ENCODE measurements at places on chromosomes 3 and 15.

GRCh38 chr3:42501681-42502428 lies 588 bp upstream of the VIPR1 start:
- DNase-seq, result no peak

DNA sequence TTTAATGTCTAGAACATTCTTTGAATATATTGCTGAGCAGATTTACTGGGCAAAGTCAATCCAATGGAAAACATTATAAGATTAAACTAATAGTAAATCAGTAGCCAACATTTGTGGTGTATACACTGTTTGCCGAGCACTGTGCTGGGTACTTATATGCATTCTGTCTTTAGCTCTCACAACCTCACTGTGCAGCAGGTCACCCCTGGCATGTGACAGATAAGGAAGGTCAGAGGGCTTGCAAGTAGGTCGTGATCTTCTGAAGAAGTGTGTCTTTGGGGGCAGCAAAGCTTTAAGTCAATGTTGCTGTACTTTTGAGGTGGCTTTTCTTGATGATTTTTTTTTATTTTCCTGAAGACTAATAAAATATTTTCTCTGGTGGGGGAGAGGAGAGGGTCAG lies 62.2 kb downstream of the TCAIM start:
- DNase-seq, result no peak

- no peak for DNase-seq
These were observed 229.7 kb upstream of the EIF1B start for GRCh38 chr3:40079847-40080240.

- DNase-seq, result peak; percentile 13
These were observed 315.2 kb downstream of the RORA start for GRCh38 chr15:60913900-60914299.

GRCh38 chr15:65328506-65329287 lies 24.2 kb downstream of the RNU5B-1 start:
- DNase-seq, result no peak

GRCh38 chr15:67105991-67106763 lies 40.8 kb downstream of the SMAD3 start:
- DNase-seq, result no peak

- DNase-seq, result no peak
These were observed 37.6 kb upstream of the TP63 start for GRCh38 chr3:189593581-189593980.

DNA sequence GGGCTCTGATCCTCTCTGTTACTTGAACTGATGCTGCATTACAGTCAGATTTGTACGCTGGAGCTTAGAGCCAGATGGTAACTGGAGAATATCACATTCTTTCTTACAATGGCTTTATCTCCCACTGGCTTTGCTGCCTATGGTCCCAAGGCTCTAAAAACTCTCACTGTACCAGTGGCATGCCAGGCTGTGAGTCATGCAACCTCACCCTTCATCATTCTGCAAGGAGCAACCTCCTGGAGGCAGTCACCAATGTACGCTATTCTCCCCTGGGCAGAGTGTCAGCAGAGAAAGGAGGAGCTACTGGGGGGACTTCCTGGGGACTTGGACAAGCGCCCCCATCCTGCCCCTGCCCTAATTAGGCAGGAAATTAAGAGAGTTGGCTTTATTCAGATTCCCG lies 97.9 kb upstream of the EIF1B start:
- no peak for DNase-seq

GRCh38 chr15:49163678-49164077 lies 6.4 kb upstream of the GALK2 start:
- no peak for DNase-seq

GRCh38 chr3:123365450-123366143 lies 83.3 kb downstream of the ADCY5 start:
- peak; percentile 16 for DNase-seq

GRCh38 chr3:57777774-57778173 lies 21.7 kb downstream of the SLMAP start:
- no peak for DNase-seq

DNA sequence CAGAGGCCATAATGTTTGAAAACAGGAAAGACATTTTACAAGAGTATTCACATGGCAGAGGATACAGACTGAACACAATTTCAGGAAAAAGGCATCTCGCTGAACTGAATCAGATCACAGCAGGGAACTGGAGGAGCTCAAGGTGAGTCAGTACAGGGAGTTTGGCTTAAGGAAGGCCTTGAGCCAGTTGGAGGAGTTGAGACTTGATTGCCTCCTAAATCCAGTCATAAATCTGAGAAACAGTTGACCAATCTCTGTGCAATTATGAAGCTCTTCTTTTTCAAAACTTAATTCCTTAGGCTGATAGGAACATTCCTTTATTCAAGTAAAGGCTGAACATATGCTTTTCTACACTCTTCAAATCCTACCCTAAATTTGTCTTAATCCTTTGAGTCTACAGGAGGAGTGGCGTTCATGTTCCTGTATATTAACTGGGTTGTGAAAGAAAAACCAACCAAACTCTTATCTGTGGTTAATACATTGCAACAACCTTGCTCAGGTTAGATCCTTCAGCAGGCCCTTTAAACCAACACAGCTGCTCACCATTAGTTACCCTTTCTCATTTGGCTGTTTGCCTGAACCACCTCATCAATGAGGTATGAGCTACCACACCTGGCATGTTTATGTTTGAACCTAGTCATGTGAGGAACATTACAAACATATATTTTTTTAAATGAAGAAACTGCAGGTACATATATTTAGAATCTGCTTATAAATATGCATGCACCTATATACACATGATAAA lies 404.1 kb upstream of the ATP11B start:
- peak; percentile 90 for DNase-seq

- DNase-seq, result peak; percentile 40
These were observed 3.5 kb downstream of the MYZAP start for GRCh38 chr15:57595011-57595866.

DNA sequence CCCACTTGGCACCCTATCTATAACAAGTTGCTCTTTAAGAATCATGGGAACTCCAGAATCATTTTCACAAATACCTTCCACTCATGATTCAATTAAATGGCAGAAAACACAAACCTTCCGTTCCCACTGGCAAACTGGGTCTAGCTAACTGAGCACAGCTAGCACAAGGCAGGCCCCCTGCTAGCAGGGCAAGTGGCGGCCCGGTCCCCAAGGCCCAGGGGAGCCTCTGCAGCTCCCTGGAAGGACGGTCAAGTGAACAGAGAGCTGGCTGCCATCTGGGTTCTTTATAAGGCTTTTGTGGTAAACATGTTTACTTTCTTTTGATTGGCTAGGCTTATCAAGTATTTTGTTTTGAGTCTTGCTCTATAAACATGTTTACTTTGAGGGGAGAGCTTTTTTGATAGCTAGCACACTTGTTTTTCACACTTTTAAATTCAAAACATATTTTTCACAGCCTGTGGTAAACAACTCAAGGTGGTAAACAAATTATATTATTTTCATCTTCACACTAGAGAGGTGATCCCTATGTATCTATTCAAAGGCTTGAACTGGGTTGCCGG lies 81.4 kb downstream of the FOXP1 start:
- no peak for DNase-seq

- DNase-seq, result no peak
These were observed 4.8 kb upstream of the CAMP start for GRCh38 chr3:48218537-48218936.

DNA sequence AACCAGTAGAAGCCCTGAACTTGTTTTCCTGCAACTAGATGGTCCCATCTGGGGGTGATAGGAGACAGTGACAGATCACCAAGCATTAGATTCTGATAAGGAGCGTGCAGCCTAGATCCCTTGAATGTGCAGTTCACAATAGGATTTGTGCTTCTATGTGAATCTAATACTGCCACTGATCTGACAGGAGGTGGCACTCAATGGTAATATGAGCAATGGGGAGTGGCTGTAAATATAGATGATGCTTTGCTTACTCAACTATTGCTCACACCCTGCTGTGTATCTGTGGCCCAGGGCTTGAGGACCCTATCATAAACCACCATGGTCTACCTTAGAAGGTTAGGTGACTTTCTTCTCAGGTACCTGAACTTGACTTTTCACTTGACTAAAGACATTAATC lies 417.1 kb upstream of the ARHGEF26 start:
- no peak for DNase-seq

- DNase-seq, result no peak
These were observed 117.9 kb upstream of the UBE2E2 start for GRCh38 chr3:23085261-23085660.

DNA sequence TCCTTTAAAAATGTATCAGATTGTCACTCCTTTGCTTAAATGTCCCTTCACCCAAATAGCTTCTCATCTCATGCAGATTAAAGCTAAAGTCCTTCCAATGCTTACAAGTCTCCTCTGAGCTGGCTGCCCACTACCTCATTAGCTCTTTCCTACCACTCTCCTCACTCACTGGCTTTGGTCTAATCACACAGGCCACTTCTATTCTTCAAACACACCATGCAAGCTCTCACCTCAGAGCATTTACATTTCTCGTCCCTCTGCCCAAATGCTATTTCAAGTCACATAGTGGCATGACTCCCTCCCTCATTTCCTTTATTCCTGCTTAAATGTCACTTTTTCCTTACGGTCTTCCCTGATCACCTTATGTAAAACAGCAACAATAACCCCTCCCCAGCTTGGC lies 110.6 kb upstream of the CMC1 start:
- no peak for DNase-seq

GRCh38 chr15:73677146-73677607 lies 7.0 kb upstream of the CD276 start:
- peak; percentile 31 for DNase-seq

DNA sequence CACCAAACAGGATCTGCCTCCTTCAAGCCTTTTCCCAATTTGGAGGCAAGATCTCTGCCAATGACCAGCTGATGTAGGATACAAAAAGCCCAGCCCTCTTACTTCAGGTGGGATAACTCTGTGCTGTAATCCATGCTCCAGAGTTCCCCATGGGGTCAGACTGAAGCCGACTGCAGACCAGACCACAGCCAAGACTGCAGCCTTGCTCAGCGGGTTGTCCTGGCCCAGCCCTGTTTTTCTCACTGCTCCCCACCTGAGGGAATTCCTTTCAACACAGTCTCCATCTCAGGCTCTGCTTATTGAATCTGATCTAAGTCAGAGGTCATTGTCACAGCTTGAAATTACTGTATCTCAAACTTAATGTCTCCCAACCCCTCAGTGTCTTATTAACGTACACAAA lies 207.0 kb downstream of the MYRIP start:
- DNase-seq, result no peak

DNA sequence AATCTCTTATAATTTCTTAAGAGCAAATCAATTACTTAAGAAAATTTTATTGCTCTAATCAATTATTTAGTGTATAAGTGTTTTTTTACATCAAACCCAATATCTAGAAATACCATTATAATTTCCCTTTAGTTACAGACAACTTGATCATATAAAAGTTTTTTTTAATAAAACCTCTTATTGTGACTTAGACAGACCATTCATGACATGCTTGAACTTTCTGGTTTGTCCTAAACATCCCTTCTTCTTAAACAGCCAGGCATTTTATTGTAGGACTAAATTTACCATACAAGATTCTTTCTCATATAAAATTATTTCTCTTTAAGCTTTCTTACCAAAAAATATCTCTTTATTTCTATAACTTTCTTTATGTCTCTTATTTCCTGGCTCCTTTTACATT lies 164.5 kb downstream of the SUCNR1 start:
- DNase-seq, result no peak

GRCh38 chr15:67181221-67181639 lies 73.2 kb downstream of the AAGAB start:
- no peak for DNase-seq

- no peak for DNase-seq
These were observed 759 bp downstream of the WDR6 start for GRCh38 chr3:49007771-49008528.

DNA sequence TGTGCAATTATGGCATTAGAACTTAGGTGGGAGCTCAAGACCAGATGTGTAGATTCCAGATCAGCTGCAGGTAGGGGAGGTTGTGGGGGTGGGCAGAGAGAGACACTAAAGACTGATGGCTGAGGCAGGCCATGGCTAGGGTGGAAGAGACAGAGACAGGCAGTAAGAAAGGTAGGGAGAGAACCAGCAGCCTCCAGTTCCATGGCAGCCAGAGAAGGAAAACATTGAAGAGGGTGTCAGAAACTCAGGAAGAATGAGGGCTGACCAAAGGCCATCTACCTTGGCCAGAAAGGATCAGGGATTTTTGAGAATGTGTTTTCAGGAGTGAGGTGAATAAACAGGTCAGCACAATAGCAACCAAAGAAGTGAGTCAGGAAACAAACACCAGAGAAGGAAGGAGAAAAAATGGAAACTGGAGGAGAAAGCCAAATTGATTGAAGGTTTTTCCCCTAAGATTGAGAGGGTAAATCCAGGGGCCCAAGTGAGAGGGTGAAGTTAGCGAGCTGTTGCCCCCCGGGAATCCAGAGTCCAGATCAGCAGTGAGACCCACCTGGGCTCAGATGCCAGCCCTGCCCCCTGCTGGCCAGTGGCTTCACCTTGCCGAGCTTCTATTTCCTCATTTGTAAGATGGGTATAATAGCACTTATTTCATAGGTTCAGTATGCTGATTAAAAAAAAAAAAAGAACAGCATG lies 41.0 kb downstream of the ABHD2 start:
- DNase-seq, result no peak

- DNase-seq, result no peak
These were observed 3.7 kb upstream of the ACKR4 start for GRCh38 chr3:132593241-132593946.

DNA sequence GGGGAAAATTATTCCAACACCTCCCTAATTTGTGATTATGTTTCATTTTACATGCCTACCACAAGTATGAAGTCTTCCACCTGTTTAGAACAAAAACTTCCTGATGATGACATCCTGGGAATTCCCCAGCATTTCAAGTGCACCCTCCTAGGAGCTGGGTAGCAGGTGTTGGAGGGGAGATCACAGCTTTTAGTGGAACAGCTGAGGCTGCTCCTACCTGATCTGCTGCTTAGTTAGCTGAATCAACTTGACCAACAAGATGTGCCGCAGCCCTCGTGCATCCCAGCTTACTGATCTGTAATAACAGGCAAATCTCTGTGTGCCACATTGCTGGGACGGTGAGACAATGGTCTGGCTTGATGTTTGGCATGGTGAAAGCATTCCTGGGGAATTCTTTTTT lies 29.7 kb downstream of the TRAK1 start:
- no peak for DNase-seq

- DNase-seq, result no peak
These were observed 791.3 kb upstream of the LMCD1 start for GRCh38 chr3:7710284-7710683.

- DNase-seq, result no peak
These were observed 1.0 kb upstream of the RAB8B start for GRCh38 chr15:63188247-63188925.
